ENCODE measurements at places on chromosomes 7 and 10.

- ATAC-seq, result no peak
Observed at GRCh38 chr7:43698460-43699255, 30.7 kb downstream of the COA1 start.

DNA sequence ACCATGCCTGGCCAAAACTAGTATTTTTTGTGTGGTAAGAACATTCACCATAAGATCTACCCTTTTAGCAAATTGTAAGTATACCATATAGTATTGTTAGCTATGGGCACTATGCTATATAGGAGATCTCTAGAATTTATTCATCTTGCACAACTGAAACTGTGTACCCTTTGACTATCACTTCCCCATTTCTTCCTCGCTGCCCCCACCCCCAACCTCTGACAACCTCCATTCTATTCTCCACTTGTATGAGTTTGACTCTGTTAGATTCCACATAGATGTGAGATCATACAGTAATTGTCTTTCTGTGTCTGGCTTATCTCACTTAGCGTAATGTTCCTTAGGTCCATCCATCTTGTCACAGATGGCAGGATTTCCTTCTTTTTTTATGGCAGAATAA, 3.6 kb downstream of the CASP7 start:
- no peak for ATAC-seq

DNA sequence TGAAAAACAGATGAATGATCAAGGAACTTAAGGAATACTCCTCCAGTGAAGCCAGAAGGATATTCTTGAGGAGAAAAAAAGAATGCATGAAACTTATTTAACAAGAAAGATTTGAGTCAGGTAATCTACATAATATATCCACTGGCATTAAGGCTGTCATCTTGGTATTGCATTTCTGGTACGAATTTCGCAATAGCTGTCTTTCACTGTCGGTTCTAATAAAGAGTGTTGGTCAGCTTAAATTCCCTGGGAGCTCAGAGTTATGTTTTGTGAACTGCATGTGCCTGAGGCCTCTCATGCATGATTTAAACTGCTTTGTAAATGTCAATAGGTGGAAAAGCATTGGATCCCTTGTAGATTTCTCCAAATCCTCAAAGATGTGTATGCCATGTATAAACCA, 565.3 kb upstream of the GALNT17 start:
- no peak for ATAC-seq

GRCh38 chr10:25999295-25999981, 65.4 kb downstream of the MYO3A start:
- ATAC-seq, result no peak

- no peak for ATAC-seq
Observed at GRCh38 chr10:125548878-125549277, 134.1 kb downstream of the TEX36 start.

DNA sequence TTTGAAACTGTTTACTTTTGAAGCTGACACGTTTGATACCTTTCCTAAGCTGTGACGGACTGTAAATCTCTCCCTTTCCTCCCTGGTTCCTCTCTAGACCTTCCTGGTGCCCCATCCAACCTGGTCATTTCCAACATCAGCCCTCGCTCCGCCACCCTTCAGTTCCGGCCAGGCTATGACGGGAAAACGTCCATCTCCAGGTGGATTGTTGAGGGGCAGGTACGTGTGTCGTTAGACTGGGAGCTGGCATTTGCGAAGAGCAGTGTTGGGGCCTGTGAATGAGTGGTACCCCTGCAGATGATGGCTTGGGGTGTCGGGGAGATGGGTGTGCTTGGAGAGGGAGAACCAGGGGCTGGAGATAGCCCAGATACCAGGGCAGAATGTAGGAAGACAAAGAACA, 602.7 kb upstream of the FOXK1 start:
- ATAC-seq, result no peak

- no peak for ATAC-seq
Observed at GRCh38 chr10:109701633-109702215, 221.6 kb downstream of the XPNPEP1 start.

- ATAC-seq, result no peak
Observed at GRCh38 chr10:112966194-112966855, 16.3 kb downstream of the TCF7L2 start.

GRCh38 chr10:33520223-33520622, 185.8 kb upstream of the NRP1 start:
- ATAC-seq, result no peak

DNA sequence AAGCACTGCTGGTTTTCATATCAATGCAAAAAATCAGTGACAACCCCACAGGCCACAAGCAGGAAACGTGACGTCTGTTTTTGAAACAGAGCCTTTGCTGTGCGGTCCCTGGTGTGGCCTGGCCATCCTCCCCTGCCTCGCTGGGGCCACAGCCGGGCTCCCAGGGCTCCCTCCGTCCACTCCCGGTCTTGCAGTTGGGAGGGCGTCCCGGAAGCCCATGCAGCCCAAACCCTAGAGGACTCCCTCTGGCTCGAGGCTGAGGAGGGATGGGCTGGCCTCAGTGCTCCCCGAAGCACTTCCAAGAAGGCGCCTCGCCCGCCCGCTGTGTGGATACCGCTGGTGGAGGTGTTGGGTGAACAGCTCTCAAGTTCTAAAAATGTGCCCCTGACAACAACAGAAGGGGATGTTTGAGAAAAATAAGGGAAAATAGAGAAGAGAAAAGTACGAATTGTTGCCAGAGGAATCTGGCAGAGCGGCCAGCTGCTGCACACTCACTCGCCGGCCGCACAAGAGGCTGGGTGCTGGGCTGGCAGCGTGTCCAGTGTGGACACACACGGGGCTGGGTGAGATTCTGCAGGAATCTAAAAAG, 73.5 kb downstream of the ZRANB1 start:
- no peak for ATAC-seq

DNA sequence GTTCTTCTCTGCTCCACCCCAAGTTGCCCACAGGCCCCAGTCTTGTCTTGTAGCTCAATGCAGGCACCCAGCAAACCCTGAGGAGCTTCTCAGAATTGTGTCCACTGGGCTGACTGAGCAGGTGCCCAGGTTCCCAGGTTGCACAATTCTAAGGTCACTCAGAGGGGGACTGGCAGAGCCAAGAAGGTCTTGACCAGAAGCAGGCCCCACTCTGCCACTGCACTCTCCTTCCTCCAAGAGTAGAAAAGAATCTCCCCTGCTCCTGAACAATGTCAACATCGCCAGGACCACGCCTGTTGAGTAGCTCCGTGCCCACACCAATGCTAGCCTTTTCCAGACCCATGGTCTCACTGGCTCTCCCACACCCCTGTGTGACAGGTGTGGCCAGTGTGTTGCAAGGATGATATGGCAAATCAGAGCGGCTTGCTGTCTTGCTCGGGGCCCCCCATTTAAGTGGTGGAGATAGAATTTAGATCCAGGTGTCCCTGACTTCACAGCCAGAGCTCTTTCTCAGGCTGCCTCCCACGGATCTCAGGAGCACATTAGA, 577 bp downstream of the LRRC18 start:
- no peak for ATAC-seq

DNA sequence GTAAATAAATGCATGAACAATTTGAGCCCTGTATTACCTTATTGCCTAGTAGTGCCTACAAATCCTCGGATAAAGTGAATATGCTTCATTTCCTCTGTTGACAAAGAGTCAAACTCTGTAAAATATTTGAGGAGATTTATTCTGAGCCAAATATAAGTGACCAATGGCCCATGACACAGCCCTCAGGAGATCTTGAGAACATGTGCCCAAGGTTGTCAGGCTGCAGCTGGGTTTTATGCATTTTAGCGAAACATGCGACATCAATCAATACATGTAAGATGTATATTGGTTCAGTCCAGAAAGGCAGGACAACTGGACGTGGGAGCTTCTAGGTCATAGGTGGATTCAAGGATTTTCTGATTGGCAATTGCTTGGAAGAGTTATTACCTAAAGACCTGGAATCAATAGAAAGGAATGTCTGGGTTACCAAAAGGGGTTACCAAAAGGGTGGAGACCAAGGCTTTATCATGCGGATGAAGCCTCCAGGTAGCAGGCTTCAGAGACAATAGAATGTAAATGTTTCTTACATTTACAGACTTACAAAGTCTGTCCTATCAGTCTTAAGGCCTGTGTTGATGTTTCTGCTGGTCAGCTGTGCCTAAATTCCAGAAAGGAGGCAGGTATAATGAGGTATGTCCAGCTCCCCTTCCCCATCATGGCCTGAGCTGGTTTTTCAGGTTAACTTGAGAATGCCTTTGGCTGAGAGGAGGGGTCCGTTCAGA, 220.1 kb upstream of the FZD1 start:
- ATAC-seq, result no peak
